ENCODE measurements at places on chromosomes 5 and 9.

- no peak for DNase-seq
These were observed 21.3 kb upstream of the SPATA31E1 start for GRCh38 chr9:87861332-87861731.

- no peak for DNase-seq
These were observed 171.6 kb upstream of the GPR151 start for GRCh38 chr5:146687630-146688029.

GRCh38 chr5:154349626-154350264 lies 96.1 kb upstream of the SAP30L start:
- no peak for DNase-seq

DNA sequence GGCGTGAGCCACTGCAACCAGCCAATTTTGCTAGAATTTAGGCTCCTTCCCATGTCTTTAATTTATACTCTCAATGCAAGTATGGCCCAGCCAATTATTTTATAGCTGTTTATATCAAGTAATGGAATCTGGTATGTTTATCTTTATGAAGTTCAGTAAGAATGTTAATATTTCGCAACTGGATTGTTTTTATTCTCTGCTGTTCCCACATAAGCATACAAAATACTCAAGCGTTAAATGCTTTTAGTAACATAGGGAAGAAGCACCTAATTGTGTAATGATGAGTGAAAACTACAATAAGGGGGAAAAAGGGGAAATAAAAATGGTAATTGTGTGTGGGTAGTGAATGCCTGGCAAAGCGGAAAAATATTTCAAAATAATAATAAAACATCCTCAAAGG lies 21.3 kb downstream of the PWWP2A start:
- no peak for DNase-seq

- DNase-seq = no peak
These were observed 3.8 kb downstream of the BRINP1 start for GRCh38 chr9:119365291-119366027.

GRCh38 chr5:170757182-170757601 lies 26.3 kb upstream of the GABRP start:
- no peak for DNase-seq
